COR-L47 (cell line): ENCODE measurements at places on chromosomes 5 and 9.

DNA sequence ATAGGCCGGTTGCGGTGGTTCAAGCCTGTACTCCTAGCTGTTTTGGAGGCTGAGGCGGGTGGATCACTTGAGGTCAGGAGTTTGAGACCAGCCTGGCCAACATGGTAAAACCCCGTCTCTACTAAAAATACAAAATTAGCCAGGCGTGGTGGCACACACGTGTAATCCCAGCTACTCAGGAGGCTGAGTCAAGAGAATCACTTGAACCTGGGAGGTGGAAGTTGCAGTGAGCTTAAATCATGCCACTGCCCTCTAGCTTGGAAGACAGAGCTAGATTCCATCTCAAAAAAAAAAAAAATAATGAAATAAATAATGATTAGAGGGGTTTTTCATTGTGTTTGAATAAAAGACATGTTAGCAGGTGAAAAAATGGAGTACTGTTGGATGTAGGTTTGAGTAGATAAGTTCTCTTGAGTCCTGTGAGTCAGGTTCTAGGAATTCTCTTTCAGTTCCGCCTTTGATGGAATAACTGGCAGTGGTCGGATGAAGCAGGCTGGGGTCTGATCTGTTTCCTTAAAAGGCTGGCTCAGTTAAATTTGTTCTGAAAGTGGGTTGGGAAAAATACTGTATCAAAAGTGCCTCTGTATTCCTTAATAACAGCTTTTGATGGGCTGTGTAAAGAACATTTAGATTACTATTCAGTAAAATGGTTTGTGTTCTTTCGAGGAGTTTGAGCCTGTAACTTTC is 73.2 kb downstream of the AOPEP start:
- no peak for DNase-seq

- DNase-seq = no peak
Measured at GRCh38 chr5:158727136-158727535, 372.6 kb downstream of the EBF1 start.

- no peak for DNase-seq
Measured at GRCh38 chr5:126137891-126138280, 285.3 kb upstream of the GRAMD2B start.

GRCh38 chr9:117734523-117735314 is 30.5 kb downstream of the TLR4 start:
- DNase-seq = no peak

DNA sequence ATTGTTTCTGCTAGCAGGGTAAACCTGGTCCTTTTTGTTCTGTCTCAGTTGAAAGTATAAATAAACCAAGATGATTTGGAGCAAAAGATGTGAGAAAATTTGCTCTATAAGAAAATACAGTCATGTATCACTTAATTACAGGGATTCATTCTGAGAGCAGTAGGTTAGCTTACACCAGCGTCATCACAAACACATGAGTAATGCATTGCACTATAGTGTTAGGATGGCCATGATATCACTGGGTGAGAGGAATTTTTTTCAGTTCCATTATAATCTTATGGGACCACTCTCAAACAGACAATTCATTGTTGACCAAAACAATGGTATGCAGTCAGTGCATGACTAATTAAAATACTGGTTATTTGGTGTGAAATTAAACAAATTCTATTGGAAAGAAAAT is 430.9 kb downstream of the CHSY3 start:
- DNase-seq = no peak

GRCh38 chr5:612498-613424 is 621 bp downstream of the CEP72 start:
- no peak for DNase-seq

DNA sequence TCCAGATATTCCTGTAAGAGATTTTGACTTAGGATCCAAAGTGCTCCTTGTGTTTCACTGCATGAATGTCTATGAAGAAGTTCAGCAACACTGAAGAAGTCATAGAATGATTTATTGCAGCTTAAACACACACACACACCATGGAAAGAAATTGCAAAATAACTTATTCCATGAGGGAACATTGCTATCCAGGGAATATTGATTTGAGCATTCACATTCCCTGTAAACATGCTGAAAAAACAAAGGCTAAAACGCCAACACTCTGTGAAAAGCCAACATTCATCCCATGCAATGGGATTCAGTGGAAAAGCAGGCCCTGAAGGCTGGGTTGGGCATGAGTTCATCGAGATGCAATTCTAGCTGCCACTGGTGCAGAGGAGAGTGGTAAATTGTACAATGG is 109.6 kb upstream of the CXCL14 start:
- no peak for DNase-seq

DNA sequence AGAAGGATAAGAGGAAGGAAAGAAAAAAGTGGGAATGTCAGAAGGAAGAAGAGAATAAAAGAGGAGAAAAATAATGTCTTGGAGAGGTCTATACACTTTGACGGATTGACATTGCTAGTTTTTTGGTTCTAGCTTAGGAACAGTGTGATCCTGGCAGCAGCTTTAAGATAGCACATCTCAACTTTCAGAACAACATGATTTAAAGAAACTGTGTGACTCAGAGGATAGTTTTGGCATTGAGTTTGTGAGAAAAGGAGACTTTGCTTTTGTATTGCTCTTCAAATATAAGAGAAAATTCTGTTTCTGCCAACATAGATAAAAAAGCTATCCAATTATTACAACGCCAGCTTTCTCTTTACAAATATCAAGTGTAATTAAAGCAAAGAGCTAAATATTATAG is 260.7 kb upstream of the ARRDC3 start:
- no peak for DNase-seq

GRCh38 chr9:114134827-114135396 is 20.4 kb upstream of the COL27A1 start:
- no peak for DNase-seq

GRCh38 chr9:114497236-114497635 is 8.0 kb downstream of the WHRN start:
- DNase-seq = no peak

GRCh38 chr5:150263801-150264621 is 25.6 kb downstream of the CAMK2A start:
- DNase-seq = no peak

- no peak for DNase-seq
Measured at GRCh38 chr5:142830241-142831008, 60.2 kb downstream of the ARHGAP26 start.

GRCh38 chr5:159414021-159414420 is 83.7 kb upstream of the IL12B start:
- DNase-seq = no peak

DNA sequence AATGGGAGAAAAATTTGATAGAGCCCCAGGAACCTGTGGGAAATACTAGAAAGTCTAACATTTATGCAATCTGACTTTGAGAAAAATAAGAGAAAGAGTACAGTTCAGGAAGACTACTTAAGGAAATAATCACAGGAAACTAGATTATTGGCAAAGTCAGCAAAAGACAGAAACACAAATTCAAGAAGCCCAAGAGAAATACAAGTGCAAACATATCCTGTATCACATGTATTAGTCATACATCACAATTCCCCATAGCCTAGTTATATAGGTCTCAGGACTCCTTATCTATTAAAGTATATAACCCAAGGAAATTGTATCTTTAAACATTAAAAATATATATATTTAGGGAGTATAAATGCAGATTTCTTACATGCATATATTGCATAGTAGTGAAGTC is 100.8 kb downstream of the HOMER1 start:
- no peak for DNase-seq

GRCh38 chr9:130426883-130427282 is 17.9 kb upstream of the ASS1 start:
- no peak for DNase-seq

GRCh38 chr5:115815693-115816225 is 700 bp downstream of the CDO1 start:
- DNase-seq = no peak

DNA sequence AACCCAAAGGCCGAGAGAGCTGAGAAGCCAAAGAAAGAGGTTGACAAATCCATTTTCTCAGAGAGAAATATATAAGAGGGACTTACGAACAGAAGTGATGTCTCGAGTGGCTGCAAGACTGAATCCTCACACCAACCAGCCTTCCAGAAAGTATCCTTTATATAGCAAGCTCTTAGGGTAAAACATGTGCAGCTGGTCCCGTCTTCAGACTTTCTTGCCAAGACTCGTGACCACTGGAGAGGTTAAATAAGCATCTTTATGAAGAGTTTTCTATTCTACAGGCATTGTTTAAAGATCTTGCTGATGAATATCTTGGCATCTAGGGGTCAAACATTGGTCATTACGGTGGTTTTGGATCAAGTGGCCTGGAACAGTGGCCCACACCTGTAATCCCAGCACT is 16.9 kb upstream of the SLC22A4 start:
- DNase-seq = no peak

DNA sequence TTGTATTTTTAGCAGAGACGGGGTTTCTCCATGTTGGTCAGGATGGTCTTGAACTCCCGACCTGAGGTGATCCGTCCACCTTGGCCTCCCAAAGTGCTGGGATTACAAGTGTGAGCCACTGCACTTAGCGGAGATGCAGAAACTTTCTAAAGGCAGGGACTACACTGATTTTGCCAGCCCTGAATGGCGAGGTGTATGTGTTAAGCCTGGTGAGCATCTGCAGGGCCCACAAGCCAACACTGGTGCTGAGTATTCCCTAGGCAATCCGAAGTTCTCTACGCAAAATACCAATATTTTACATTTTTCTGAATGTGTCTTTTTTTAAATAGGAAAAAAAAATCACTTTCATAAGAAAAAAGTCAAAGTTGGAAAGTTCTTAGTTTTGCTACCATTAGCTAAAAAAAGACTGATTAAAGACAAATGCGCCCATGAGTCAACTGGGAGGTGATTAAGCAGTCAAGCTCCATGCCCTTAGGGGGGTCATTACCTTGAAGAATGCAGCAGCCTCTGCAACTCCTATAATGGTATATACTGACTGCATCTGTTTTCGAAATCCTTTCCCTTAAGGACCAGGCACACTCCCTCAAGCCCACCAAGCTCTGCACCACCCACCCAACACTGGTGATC is 502.8 kb downstream of the BNC2 start:
- DNase-seq = no peak

GRCh38 chr5:10808347-10809226 is 47.6 kb upstream of the DAP start:
- no peak for DNase-seq

GRCh38 chr5:176738637-176739250 is 71.6 kb upstream of the UNC5A start:
- DNase-seq = peak; percentile 43

GRCh38 chr9:100714372-100715099 is 136.7 kb downstream of the CAVIN4 start:
- peak; percentile 55 for DNase-seq

DNA sequence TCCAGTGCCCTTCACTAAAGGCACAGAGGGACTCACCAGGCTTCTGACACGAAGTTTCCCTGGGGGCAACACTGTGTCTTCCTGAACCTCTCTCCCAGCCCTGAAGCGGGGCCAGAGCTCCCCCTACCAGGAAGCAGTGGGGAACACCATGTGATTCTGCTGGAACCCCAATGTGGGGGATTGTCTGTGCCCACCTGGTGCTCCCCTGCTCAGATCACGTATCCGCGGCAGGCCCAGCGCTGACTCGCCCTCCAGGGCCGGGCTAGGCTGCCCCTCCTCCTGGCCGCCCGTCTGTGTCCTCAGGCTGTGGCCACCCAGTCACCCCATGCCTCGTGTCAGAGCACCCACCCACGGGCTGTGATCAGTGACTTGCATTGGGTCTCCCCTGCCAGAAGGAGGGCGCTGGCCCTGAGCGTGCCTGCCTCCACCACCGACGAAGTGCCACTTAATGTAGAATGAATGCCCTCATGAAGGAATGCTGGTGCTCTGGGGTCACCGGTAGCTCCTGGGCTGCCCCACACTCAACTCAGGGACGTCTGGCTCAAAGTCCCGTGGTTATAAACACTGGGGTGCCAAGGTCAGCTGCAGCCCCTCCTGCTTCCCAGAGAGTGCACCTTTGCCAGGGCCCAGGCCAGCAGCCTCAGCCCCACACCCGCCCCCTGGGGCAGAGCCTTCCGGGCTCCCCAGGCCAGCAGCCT is 22.1 kb downstream of the SARDH start:
- peak; percentile 32 for DNase-seq

GRCh38 chr9:129121483-129121882 is 10.3 kb downstream of the PTPA start:
- DNase-seq = no peak

DNA sequence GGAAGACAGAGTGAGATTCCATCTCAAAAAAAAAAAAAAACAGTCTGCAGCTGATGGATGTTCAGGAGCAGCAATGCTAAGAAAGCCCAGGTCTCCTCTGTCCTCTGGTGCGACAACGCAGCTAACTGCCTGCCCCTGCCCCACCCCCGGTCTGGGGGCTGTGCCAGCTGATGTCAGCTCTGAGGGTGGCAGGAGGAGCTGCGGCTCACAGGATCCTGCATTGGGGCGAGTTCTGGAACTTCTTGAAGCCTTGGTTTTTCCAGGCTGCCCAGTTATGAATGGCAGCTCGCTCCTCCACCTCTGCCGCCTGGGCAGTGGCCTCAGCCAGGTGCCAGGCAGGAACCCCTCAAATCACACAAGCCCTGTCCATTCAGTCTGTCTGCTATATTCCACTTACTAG is 113.5 kb downstream of the ROR2 start:
- no peak for DNase-seq

- no peak for DNase-seq
Measured at GRCh38 chr5:158033724-158034123, 174.8 kb upstream of the CLINT1 start.

DNA sequence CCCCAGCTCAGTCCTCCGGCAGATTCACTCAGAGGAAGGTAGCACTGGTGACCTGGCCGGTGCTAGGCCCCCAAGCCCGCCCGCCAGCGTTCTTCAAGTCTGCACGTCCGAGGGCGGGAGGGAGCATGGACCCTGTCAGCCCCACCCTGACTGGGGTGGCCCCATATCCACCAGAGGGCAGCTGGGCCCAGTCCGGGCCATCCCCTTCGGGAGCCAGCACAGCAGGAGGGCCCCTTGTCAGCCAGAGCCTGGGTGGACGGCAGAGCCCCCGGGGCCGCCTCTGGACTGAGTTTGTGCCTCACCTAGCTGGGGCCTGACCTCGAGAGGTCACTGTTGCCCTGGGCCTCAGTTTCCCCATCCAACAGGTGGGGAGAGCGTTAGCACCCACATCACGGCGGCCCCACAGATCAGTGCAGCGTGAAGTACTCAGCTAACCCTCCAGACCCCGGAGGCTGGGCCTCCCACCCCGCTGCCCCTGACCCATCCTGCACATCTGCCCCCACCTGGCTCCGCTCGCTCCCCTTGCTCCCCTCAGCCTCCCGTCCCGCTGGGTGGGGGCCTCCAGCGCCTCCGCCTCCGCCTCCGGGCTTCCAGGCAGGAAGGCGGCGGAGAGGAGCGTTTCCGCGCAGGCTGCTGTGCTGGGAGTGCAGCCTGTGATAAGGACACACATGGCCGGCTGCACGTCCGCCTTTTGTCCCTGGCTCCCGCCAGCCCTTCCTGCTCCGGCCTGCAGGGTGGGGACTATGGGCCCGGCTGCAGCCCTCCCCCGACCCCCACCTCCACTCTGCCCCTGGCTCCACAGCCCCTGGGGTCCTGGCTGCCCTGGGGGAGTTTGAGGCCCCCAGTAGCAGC is 16.6 kb upstream of the EGFL7 start:
- no peak for DNase-seq

- DNase-seq = no peak
Measured at GRCh38 chr5:56527174-56527573, 288.2 kb upstream of the MAP3K1 start.

GRCh38 chr9:117073539-117074341 is 341.1 kb downstream of the ASTN2 start:
- DNase-seq = peak; percentile 40

GRCh38 chr5:4244306-4244705 is 648.7 kb downstream of the IRX1 start:
- no peak for DNase-seq

GRCh38 chr5:57117596-57117995 is 56.3 kb upstream of the GPBP1 start:
- no peak for DNase-seq

- DNase-seq = no peak
Measured at GRCh38 chr9:71793386-71794105, 25.2 kb upstream of the CEMIP2 start.
